ENCODE measurements at places on chromosomes 7 and 10.

GRCh38 chr10:45547207-45547606 lies 125.4 kb downstream of the ZFAND4 start:
- no peak for DNase-seq

GRCh38 chr7:155995183-155995612 lies 182.9 kb upstream of the SHH start:
- no peak for DNase-seq

GRCh38 chr7:20214921-20215669 lies 2.1 kb downstream of the MACC1 start:
- no peak for DNase-seq

DNA sequence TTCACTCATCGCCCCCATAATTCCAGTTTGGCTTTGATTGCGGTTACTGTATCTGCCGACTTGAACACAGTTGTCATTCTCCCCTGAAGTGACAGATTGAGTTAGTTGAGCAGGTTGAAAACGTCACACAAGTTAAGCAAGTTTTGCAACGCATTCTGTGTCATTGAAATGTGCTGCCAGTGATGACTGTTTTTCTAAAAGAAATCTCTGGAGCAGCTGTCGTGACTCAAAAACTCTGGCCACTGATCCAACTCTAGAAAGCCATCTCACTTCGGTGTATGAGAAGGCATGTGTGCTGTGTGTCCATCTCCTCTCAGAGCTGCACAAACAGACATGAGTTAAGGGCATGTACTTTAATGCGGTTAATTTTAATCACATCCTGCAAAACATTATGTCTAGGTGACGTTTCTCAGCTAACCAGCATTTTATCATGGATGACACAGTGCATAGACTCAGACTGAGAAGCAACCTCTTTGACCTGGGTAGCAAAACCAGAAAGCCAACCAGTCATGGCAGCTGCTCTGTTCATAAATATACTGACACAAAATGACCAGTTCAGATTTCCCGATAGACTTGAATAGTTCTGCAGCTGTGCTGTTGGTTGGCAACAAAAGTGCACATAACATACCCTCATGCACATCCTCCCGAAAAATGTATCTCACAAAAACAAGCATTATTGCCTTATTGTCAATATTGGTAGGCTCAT lies 69.3 kb downstream of the CSTF2T start:
- no peak for DNase-seq

- DNase-seq: no peak
Observed at GRCh38 chr7:108282427-108282996, 152.4 kb upstream of the LAMB4 start.

DNA sequence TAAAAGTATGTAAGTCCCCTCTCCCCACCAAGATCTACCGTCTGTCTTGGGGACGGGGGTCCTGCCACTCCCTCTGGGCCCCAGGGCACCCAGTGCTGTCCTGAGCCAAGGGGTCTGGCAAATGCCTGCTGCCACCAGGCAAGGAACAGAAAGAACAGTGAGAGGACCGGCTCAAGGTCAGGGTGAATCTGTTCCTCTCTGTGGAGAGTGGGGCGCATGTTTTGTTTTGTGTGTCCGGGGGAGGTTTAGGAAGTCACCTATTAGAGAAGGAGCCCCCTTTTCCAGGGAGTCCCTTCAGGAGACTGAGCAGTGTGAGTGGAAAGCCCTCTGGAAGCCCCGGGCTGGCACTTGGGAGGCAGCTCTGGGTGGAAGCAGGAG lies 158.5 kb upstream of the RHEB start:
- no peak for DNase-seq

GRCh38 chr7:95996174-95996573 lies 223.8 kb downstream of the DYNC1I1 start:
- no peak for DNase-seq

Data from putamen (tissue), 1 donor.